Activated T-cell treated with anti-CD3 and anti-CD28 coated beads for 4 hours (primary cell): ENCODE measurements at places on chromosomes 11 and 22.

DNA sequence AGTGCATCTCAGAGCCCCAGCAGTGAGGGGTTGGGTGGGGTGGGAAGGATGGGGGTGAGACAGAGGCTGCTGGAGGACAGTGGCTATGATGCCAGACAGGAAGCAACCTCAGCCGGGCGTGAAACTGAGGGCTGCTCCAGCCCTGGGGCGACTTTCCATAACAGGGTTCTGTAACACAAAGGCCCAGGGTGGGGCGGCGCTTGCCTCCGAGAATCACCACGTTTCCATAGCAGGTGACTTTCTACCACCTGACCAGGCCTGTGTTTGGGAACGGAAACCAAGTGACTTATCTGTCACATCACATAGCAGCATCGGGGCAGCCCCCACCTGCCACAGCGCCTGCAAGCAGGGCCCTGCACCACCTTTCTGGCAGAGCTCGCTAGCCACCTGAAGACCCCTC, 85.8 kb downstream of the TRMU start:
- no peak for DNase-seq

GRCh38 chr11:30568931-30569330, 17.2 kb downstream of the MPPED2 start:
- no peak for DNase-seq

GRCh38 chr22:46025973-46026898, 49.3 kb upstream of the WNT7B start:
- no peak for DNase-seq

DNA sequence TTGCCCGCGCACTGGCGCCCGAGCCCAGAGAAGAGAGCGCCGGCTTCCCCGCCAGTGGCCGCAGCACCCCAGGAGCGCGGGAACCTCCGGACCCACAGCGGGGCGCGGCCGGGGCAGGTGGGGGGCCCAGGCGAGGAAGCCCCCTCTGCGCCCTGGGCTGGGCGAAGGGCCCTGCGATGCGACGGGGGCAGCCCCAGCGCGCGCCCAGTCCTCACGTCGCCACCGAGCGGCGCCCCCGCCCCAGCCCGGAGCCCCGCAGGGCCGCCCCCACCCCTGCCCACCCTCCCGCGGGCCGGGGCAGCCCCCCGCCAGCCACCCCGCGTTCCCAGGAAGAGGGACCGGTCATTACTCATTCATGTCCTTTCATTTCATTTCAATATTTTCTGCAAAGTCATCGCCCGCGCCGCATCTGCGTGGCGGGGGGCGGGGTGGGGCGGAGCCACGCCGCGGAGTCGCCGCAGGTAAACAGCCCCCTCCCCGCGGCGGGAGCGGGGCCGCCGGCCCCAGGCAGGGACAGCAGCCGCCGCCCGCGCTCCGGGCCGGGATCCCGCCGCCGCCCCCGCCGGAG, 673 bp upstream of the PANX2 start:
- DNase-seq, result peak; percentile 43
